CD14-positive monocyte (primary cell): ENCODE measurements at places on chromosomes 11 and 22. TPM values are rescaled to one million over a fixed set of nuclear protein-coding genes. Genes with fewer than 3 reads are reported as not detected.

GRCh38 chr22:29879753-29880152 lies 3.2 kb upstream of the MTMR3 start:
- H3K27me3 ChIP-seq: no peaks in the 10 kb centered on the region
- no peak overlapping the region for H3K27ac ChIP-seq
- no peaks in the 10 kb centered on the region for H3K36me3 ChIP-seq

DNA sequence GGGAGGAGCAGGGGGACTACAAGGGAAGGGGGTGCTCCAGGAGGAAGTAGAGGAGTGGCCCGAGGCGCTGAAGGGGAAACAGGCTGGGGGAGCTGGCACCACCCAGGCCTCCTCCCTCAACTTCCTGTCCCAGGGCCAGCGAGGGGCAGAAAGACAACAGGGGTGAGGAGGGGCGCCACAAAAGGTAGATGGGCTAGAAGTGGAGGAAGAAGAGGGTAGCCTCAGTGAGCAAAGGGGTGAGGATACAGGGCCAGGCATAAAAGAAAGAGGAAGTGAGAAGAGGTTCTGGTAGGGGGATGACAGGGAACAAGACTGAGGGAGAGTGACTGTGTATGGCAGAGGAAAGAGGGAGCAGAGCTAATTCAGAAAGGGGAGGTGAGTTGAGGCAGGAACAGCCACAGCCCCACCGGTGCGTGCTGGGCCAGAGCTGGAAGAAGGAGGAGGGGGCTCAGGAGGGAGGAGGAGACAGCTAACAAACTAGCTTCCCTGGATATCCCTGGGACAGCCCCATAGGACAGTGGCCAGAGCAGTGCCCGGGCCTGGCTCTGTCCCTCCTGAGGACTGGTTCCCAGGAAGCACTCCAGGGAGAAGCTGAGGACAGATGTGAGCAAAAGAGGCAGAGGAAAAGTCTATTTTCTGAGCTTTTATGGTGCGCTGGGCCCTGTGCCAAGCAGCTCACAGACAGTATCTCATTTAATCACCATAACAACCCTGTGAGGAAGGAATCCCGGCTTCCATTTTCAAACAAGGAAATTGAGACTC lies 8.5 kb downstream of the DCHS1 start:
- peak overlapping the region; percentile 78 for H3K27ac ChIP-seq
- H3K36me3 ChIP-seq: no peaks in the 10 kb centered on the region
- H3K4me1 ChIP-seq: peaks cover 36% of the 10 kb centered on the region
- DNase-seq: peak; percentile 74
- H3K4me3 ChIP-seq: peak overlapping the region; percentile 2
- H3K27me3 ChIP-seq: no peaks in the 10 kb centered on the region

- peak within 1 kb of the TSS; percentile 82 for H3K4me3 ChIP-seq
- H3K27ac ChIP-seq: peak within 1 kb of the TSS; percentile 72
- peaks cover 2% of the 10 kb centered on the region for H3K27me3 ChIP-seq
- DNase-seq: peak; percentile 74
Observed at GRCh38 chr11:65314501-65315203, at the start of gene CDC42EP2. CDC42EP2 (plus strand) TSS chr11:65314866; CDS start chr11:65320899, 6,033 bp downstream.

GRCh38 chr22:28207281-28208030 lies 288.4 kb upstream of the PITPNB start:
- no peak overlapping the region for H3K4me3 ChIP-seq
- H3K27me3 ChIP-seq: no peaks in the 10 kb centered on the region
- no peaks in the 10 kb centered on the region for H3K36me3 ChIP-seq

DNA sequence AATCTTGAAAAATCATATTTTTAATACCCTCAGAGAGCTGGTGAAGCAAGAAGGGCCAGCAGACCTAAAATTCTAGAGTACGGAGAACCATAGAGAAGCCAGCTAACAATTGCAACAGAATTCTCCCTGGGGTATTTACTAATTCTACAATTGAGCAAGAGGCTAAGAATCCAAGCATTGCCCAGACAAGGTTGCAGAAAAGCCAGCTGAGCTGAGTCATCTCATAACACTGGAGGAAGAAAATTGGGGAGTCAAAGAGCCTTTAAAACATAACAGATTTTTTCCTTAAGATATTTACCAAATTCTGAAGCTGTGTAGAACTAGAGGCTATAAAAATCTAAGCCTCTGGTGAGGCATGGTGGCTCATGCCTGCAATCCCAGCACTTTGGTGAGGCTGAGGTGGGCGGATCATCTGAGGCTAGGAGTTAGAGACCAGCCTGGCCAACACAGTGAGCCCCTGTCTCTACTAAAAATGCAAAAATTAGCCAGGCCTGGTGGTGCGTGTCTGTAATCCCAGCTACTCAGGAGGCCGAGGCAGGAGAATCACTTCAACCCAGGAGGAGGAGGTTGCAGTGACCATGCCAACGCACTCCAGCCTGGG lies 13.6 kb upstream of the TMEM216 start:
- no peaks in the 10 kb centered on the region for H3K27me3 ChIP-seq
- H3K27ac ChIP-seq: peak overlapping the region; percentile 62
- peak; percentile 90 for DNase-seq

GRCh38 chr22:21082248-21082647 lies 36.5 kb downstream of the LRRC74B start:
- no peaks in the 10 kb centered on the region for H3K36me3 ChIP-seq
- no peaks in the 10 kb centered on the region for H3K27me3 ChIP-seq
- no peaks in the 10 kb centered on the region for H3K4me1 ChIP-seq
- no peak overlapping the region for H3K4me3 ChIP-seq

The TRPM5 gene
- polyA plus RNA-seq: not detected

The RFPL2 gene
- polyA plus RNA-seq: 0.36 TPM

The TRIM77 gene
- not detected for polyA plus RNA-seq
